ENCODE measurements at places on chromosomes 1 and 21. TPM values are rescaled to one million over a fixed set of nuclear protein-coding genes. Genes with fewer than 3 reads are reported as not detected.

GRCh38 chr1:65625528-65625927, 167.2 kb upstream of the PDE4B start:
- DNase-seq: no peak

DNA sequence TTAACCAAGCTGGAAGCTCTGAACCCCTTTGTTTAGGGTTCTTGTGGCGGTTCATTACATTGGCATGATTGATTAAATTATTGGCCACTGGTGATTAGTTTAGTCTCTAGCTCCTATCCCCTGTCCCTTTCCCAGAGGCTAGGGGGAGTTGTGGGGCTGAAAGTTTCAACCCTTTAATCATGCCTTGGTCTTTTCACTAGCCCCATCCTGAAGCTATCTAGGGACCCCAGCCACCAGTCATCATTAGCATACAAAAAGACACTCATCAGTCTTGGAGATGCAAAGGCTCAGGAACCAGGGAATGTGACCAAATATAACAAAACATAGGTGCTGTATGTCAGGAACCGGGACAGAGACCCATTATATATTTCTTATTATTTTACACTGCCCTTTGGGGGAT, 34.7 kb upstream of the SNX27 start:
- no peak for DNase-seq

DNA sequence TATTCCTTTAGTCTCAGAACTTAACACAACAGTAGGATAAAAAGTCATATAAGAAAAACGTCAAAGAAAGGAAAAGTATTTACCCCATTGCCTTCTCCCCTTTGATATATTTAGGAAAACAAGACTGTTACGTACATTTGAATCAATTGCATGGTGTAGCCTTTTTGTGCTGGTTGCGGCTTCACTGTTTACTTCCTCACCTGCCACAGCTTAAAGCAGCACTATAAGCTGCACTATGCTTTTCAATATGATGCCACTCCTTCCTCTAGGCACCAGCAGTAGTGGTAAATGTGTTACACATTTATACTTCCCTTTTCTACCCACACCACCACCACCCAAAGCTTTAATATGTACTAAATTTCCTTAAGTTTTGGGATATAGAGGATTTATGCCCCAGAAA, 111.1 kb downstream of the ATP1B1 start:
- DNase-seq: no peak

The ERICH3 gene
- not detected for total RNA-seq

DNA sequence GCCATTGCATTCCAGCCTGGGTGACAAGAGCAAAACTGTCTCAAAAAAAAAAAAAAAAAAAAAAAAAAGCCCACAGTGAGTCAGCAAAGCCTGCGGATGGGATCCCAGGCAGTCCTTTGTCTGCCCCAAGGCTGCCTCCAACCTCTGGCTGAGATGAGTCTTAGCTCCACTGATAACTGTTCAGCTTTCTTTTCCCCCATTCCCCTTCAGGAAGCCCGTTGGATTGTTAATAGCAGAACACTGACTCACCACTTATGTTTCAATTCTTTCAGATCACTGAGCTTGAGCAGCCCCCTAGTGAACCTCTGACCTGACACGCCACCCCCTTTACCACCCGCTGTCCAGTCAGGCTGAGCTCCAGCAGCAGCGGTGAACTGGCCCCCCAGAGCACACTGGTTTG, 57.5 kb downstream of the ERG start:
- DNase-seq: peak; percentile 80

- DNase-seq: no peak
Measured at GRCh38 chr1:55480029-55480795, 265.0 kb upstream of the USP24 start.

DNA sequence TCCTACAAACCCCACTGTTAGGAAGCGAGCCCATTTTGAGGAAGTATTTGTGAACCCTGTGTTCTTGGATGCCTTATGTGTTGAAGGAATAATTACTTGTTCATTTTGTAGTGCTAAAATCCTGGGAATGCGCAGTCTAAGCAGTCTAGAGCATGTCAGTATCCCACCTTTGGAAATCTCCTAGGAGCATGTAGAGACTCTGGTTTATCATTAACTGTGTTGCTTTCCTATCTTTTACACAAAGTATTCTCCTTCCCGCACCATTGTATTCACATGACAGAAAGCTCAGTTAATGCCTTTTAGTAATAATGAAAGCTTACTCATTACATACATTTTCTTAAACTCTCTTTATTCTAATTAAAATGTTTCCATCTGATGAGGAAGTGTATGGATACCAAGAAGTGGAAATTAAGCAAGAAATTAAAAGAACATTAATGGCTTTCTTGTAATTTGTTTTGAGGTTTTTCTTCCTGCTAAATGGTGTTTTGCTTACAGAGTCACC, 99.4 kb downstream of the CAMTA1 start:
- no peak for DNase-seq

DNA sequence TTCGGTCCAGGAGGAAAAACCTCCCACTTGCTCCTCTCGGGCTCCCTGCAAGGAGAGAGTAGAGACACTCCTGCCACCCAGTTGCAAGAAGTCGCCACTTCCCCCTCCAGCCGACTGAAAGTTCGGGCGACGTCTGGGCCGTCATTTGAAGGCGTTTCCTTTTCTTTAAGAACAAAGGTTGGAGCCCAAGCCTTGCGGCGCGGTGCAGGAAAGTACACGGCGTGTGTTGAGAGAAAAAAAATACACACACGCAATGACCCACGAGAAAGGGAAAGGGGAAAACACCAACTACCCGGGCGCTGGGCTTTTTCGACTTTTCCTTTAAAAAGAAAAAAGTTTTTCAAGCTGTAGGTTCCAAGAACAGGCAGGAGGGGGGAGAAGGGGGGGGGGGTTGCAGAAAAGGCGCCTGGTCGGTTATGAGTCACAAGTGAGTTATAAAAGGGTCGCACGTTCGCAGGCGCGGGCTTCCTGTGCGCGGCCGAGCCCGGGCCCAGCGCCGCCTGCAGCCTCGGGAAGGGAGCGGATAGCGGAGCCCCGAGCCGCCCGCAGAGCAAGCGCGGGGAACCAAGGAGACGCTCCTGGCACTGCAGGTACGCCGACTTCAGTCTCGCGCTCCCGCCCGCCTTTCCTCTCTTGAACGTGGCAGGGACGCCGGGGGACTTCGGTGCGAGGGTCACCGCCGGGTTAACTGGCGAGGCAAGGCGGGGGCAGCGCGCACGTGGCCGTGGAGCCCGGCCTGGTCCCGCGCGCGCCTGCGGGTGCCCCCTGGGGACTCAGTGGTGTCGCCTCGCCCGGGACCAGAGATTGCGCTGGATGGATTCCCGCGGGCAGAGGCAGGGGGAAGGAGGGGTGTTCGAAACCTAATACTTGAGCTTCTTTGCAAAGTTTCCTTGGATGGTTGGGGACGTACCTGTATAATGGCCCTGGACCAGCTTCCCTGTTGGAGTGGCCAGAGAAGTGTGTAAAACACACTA, 45.3 kb downstream of the MRPL39 start:
- DNase-seq: peak; percentile 82

The MARK1 gene
- total RNA-seq: not detected

The AGMAT gene
- total RNA-seq: 0.28 TPM

DNA sequence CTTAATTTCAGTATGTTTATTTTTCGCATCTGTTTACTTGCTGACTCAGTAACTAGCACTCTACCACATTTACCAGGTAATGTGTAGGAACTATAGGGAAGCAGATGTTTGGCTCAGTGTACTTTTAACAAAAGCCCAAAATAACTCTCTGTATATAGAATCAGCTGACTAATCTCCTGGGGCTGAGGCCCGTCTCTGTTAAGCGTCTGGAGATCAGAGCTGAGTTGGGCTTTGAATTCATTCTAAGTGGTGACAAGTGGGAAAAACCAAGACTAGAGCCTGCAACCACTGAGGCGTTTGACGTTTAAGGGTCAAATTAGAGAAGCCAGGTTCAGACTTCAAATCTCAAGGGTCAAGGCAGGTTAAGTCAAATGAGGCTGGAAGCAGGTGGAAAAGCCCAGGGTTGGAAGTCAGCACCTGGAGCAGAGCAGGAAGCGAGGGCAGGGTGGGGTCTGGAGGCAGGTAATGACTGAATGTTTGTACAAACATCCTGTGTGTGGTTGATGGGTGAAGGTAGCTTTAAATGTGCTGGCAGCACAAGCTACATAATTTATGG, 56.8 kb upstream of the LYST start:
- DNase-seq: peak; percentile 79

- DNase-seq: peak; percentile 54
Measured at GRCh38 chr1:29912425-29912824, 676.1 kb downstream of the PTPRU start.

The SMPDL3B gene
- not detected for total RNA-seq

The KCNH1 gene
- total RNA-seq: 0.54 TPM

- DNase-seq: no peak
Measured at GRCh38 chr21:36552434-36552785, 72.5 kb upstream of the CLDN14 start.

DNA sequence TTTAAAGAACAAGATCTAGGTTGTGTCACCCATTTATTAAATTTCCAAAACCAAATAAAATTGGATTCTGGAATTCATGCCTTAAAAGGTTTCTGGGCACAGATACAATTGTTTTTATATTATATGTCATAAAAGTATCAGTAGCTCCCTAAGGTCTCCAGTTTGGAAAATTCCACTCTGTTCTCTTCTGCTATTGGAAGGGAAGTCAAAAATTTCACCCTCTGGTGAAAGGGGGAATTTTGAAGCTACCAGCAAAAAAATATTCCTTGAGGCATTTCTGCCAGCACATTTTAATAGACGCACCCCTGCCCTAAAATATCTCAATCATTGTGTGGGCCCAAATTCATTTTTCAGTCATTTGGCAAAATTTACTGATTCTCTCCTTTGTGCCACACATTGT, 285.7 kb upstream of the SGIP1 start:
- DNase-seq: no peak

DNA sequence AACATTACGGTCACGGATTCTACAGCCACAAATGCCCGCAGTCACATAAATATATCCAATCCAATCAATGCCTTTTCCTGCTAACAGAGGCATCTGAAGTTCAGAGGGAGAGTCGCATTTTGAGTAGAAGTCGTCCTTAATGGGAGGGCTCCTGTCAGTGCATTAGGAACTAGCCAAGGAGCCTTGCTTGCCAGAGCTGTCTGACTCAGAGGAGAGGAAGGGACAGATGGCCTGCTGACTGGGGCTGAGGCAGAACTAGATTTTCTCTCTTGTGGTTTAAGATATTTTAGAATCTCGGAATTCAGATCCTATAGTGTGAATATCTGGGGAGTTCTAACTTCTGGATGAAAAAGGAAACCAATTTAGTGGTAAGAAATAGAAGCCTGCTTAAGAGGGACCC, 10.6 kb downstream of the XKR8 start:
- DNase-seq: peak; percentile 91

DNA sequence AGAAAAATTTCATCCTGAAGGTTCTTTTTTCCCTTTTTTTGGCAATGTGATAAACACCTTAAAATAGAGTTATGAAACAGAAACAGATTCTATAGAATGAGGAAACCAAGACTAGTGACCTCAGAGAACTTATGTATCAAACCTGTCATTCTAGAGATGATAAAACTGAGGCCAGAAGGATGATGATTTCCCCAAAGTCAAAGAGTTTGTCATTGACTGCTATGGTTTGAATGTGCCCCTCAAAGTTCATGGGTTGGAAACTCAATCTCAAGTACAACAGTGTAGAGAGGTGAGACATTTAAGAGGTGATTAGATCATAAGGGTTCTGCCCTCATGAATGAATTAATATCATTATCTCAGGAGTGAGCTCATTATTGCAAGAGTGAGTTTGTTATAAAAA, 13.7 kb upstream of the BEND5 start:
- DNase-seq: no peak

DNA sequence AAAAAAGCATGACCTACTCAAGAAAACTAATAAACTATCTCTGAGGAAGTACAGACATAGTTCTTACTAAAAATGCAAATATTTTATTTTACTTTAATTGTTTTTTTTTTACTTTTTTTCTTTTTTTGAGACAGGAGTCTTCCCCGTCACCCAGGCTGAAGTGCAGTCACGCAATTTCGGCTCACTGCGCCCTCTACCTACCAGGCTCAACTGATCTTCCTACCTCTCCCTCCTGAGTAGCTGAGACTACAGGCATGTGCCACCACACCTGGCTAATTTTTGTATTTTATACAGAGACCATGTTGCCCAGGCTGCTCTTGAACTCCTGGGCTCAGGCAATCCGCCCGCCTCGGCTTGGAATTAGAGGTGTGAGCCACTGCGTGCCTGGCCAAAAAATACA, 1263.1 kb downstream of the KCNT2 start:
- no peak for DNase-seq

The GPR37L1 gene
- not detected for total RNA-seq

DNA sequence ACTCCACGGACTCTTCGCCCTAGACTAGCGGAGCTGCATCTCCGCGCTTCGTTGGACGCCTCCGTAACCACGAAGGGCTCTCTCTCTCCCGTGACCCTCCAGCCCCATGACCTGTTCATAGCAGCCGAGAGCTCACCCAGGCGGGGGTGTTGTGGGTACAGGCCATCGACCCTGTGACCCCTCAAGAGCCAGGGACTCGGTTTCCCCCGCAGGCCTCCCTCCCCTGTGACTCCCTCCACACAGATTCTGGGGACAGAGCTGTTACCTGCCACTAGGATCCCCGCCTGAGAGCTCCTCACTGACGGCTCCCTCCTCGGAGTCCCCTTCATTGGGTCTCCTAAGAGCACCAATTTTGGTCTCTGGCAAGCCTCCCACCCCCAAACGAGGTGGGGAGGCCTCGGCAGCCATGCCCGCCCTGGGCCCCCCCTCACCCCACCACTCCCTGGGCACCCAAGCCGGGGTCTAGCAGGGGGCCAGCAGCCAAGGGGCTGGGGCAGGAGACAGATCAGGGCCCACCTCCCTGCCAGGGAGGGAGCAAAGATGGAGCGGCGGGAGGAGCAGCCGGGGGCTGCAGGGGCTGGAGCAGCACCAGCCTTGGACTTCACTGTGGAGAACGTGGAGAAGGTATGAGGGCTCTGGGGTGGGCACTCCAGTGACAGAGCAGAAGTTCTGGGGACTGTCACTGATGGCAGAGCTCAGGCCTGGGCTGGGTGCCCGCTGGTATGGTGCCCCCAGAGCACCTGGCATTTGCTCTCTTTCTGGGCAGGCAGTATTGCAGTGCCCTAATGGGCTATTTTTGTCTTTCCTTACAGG, 517 bp downstream of the IPO13 start:
- DNase-seq: no peak

DNA sequence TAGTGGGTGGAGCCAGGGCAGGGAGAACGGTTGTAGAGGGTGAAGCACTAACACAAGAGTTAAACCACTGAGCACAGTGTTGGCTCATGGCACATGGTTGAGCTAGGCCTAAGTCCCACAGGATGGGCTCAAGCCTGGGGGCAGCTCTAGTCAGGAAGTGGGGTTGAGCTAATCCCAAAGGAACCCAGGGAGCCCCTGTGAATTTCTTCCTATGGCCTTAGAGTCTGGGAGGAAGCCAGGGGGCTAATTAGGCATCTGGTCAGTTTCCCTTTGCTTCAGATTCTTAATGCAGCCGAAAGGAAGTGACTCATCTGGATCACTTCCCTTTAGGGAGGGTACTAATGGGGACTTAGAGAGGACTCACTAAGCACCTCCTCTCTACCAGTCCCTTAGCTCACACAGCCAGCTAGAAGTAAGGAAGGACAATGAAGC, 10.1 kb downstream of the CFAP45 start:
- peak; percentile 96 for DNase-seq

Data from IMR-90 (cell line).